M059J (cell line): ENCODE measurements at places on chromosomes 16 and 17. TPM values are rescaled to one million over a fixed set of nuclear protein-coding genes. Genes with fewer than 3 reads are reported as not detected.

MT1F gene
- total RNA-seq = 12.8 and 13.0 TPM in 2 replicates

RPS6KB1 gene
- total RNA-seq = 15.7 and 25.0 TPM in 2 replicates

OTOA gene
- not detected in 2 replicates for total RNA-seq

LITAFD gene
- total RNA-seq = not detected in 2 replicates

G6PC1 gene
- not detected in 2 replicates for total RNA-seq

DNAAF8 gene
- total RNA-seq = 0.81 and 1.4 TPM in 2 replicates

TMC8 gene
- total RNA-seq = not detected in 2 replicates

PPP1R1B gene
- total RNA-seq = not detected in 2 replicates

PSKH1 gene
- total RNA-seq = 6.1 and 8.2 TPM in 2 replicates

CACNG4 gene
- 3.0 and 5.5 TPM in 2 replicates for total RNA-seq

CPNE7 gene
- 0.32 and 3.1 TPM in 2 replicates for total RNA-seq

ALDH3A1 gene
- not detected in 2 replicates for total RNA-seq

CLEC18A gene
- total RNA-seq = 0.05 TPM in 1 of 2 replicates, not detected in the other

ZG16B gene
- total RNA-seq = 0.12 and 3.9 TPM in 2 replicates

ZNF624 gene
- 2.0 and 2.1 TPM in 2 replicates for total RNA-seq

SLC47A1 gene
- 0.02 TPM in 1 of 2 replicates, not detected in the other for total RNA-seq

TMEM208 gene
- 44.2 and 44.7 TPM in 2 replicates for total RNA-seq

RASL10B gene
- total RNA-seq = 0.71 and 0.89 TPM in 2 replicates

OTOP2 gene
- total RNA-seq = not detected in 2 replicates

TMEM235 gene
- total RNA-seq = not detected in 2 replicates

KRT32 gene
- total RNA-seq = 0.05 TPM in 1 of 2 replicates, not detected in the other

INCA1 gene
- total RNA-seq = not detected in 2 replicates

PAQR4 gene
- total RNA-seq = 24.0 and 38.7 TPM in 2 replicates

GNG13 gene
- not detected in 2 replicates for total RNA-seq

CTCF gene
- total RNA-seq = 24.8 and 38.8 TPM in 2 replicates

ABCA9 gene
- total RNA-seq = not detected in 2 replicates

APPBP2 gene
- 23.6 and 30.2 TPM in 2 replicates for total RNA-seq
